CD4-positive, alpha-beta memory T cell (primary cell): ENCODE measurements at places on chromosomes 1 and 21.

DNA sequence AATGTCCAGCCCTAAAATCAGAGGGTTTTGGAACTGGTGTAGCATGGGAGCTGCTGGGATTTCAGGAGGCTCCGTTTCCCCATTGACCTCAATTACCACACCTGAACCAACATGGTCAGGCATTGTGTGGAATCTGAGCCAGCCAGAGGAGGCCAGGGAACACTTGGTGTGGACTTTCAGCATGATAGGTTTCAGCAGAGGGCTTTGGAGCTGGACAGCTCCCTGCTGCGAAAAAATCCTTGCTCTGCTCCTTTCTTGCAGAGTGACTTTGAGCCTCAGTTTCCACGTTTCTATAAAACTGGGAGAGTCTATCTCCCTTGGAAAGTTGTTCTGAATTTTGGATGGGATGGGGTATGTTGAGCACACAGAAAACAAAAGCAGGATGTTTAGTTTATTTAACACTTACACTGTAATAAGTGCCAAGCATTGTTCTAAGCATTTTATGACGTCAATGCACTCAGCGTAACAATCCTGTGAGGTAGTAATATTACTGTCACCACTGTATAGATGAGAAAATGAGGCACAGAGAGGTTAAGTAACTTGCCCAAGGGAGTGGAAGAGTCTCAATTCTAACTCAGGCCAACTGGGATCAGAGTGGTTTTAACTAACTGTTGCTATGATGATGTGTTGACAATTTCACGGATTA is 168.0 kb downstream of the GRIK3 start:
- DNase-seq = no peak

DNA sequence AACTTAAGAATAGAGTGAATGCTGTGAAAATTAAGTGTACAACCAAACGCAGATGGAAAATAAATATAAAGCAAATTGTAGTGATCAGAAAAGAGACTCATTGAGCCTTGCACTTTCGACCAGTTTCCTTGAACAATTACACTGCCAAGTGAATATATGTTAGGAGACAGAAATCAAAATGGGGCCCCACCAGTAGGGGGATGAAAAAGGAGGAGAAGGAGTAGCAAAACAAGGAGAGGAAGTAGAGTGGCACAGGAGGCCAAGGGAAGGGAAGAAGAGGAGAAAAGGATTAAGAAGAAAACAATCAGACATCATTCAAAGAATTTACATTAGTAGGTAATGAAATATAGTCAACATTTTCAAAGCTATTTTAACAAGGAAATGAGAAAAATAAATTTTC is 1770.6 kb downstream of the PLA2G4A start:
- no peak for DNase-seq

DNA sequence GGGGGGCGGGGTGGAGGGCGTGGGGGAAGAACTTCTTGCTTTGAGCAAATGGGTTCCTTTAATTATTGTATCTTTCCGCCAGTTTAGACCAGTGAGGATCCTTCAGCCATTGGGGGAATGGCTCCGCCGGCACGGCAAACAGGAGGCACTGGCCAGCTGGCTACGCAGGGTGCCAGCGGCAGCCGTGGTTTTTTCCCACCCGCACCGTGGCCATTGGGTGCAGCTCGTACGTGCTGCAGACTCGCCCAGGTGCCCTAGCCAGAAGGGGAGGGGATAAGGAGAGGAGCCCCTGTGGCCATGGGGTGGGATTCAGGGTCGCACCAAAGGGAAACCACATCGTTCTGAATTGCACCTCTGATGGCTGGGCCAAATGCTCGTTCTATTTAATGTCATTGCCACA is 65.6 kb downstream of the RGSL1 start:
- DNase-seq = no peak

- DNase-seq = no peak
These were observed 151.4 kb upstream of the C1orf105 start for GRCh38 chr1:172269084-172269483.

DNA sequence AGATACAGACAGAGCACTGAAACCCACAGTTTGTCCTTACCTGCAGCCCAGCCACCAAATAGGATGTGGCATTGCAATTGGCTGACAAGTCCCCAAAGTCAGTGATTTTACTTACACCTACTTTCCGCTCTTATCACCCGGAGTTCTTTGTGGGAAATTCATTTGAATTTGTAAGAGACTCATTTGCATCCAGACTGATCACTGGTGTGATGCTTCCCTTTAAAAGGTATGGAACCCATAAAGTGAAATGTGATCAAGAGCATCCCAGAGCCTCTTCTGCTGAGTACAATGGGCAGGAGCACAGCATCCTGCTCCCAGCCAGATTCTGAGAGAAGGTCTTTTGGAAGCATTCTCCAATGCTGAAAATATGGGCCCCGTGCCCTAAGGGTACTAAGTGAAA is 161.4 kb downstream of the DAB1 start:
- DNase-seq = no peak

GRCh38 chr1:160520582-160520981 is 2.5 kb downstream of the SLAMF6 start:
- DNase-seq = no peak

DNA sequence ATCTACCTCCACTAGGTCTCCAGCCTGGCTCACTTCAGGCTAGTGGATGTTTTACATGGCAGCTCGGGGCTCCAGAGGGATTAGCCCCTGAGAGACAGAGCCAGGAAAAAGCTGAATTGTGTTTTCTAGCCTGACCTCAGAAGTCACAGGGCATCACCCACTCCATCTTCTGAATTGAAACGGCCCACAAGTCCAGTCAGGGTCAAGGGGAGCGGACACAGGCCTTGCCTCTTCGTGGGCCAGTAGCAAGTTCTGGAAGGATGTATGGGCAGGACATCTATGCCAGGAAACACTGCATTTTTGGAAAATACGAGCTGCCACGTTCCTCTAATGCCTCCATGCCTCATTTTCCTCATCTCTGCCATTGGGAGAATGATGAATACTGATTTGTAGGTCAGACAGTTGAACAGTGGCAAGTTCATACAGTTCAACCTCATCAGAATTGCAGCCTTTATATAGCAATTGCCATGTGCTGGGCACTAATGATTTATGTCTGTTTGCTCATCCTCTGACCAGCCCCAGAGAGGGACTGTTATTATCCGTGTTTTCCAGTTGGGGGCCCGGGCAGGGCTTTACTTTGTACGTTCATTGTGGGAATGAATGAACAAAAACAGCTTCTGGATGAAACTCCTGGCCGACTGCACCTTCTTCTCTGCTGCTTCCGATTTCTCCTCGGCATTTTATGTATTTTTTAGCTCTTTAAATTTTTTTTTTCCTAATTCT is 23.2 kb upstream of the PCBP3 start:
- DNase-seq = no peak

- DNase-seq = no peak
These were observed 1.3 kb downstream of the PTPRC start for GRCh38 chr1:198640174-198640573.

DNA sequence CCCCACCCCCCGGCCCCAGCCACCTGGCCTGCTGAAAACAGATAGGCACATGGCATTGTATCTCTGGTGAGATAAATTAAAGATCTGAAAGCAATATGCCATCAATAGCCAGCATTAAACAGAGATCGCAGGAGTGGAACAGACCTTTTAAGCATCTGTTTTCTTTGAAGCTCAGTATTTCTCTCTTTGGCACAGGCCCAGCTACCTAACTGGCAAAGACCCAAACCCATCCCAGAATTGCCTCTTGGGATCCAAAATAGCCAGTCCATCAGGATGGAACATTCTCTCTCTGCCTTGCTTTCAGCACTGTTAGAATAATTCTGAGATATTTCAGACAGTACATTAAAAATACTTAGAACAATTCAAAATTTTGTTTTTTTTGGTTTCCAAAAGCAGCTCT is 46.0 kb downstream of the KCNJ6 start:
- no peak for DNase-seq

- DNase-seq = no peak
These were observed 4.7 kb upstream of the PTPRF start for GRCh38 chr1:43526002-43526401.

DNA sequence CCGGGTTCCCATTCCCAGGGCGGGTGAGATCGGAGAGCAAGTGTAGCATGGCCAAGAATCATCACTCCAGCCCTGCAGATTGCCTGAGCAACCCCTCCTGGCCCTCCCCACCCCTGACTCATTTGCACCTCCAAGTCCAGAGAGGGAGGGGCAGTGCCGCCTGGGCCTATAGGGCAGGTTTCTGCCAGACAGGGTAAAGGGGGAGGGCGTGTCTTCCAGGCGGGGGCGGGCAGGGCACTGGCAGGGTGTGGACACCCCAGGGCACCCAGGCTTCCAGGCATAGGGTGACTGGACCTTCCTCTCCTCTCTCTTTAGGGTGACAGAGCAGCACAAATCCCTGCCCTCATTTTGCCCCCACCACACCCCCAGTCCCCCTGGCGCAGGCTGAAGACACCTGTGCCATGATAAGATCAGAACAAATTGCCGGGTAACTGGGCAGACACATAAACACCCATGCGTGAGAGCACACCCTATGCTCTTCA is 3.2 kb upstream of the CRYBG2 start:
- DNase-seq = no peak

DNA sequence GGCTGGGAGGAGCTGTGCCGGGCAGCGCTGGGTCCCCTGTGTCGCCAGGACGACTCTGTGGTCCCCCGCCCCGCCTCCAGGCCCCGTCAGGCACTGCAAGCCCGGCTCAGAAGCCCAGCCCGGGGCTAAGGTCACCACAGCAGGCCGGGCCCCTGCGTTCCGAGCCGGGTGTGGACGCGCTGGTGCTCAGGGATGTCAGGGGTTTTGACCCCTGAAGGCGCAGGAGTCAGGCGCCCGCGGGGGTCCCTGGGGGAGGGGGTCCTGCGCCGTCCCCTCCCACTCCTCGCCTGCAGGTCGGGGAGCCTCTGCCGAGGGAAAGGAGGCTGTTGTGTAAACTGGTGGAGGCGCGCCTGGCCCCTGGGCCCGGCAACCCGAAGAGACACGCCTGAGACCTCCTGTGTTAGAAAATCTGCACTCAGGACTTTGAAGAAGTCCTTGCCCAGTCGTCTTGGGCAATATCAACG is 23.7 kb upstream of the TMEM54 start:
- no peak for DNase-seq

DNA sequence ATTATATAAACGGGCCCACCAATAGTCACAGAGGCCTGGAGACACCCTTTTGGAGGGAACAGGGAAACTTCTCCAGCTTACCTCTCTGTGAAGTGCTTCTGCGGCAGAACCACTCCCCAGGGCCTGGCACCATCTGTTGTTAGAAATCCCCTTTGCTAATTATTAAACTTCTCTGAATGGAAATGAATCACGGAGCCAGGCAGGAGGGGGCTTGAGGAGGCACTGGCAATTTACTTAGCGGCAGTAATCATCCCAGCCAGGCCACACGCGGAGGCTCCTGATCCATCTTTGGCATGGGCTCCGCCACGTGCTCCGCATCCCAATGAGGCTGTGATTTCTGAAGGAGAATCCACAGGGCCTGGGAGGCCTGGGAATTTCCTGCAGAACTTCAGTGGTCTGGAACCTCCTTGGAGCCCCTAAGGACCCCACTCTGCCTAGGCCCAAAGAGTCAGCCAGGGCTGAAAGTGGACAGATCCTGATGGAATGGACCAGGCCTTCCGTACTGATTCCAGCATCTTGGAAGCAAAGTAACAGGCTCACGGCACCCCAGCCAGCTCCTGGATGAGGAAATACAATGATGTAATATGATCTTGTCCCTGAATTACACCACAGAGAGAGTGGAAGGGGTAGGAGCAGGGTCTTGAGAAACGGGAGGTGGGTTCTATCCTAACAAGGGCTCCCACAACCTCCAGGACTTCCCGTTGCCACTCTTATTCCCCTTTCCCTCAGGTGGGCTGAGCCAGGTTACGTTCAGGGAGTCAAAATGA is 62.3 kb downstream of the GRIK3 start:
- DNase-seq = no peak

DNA sequence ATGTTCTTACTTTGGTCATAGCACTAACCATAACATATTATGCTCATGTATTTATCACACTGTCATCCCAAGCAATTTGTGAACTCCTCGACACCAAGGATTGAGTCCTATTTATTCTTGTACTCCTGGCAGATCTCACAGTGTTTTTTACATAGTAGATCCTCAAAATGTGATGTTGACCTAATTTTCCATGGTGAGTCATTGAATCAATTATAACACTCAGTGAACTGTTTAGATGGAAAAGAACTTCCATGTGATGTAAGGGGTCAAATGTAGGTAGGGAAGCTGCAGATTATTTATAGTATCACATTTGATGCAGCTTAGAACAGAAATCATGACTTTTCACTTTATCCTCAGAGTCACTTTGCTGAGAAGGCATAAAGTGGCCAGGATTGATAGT is 281.9 kb upstream of the ADAMTS5 start:
- no peak for DNase-seq

- DNase-seq = no peak
These were observed 987.5 kb upstream of the NCAM2 start for GRCh38 chr21:20010691-20011200.

- no peak for DNase-seq
These were observed 2.8 kb downstream of the KCNN3 start for GRCh38 chr1:154867064-154867825.
